ENCODE measurements at places on chromosomes 1 and 21. TPM values are rescaled to one million over a fixed set of nuclear protein-coding genes. Genes with fewer than 3 reads are reported as not detected.

GRCh38 chr1:18875107-18875795 is 15.8 kb upstream of the TAS1R2 start:
- no peak overlapping the region for H3K27ac ChIP-seq
- H3K4me3 ChIP-seq: no peak overlapping the region
- H3K36me3 ChIP-seq: no peaks in the 10 kb centered on the region
- H3K27me3 ChIP-seq: no peaks in the 10 kb centered on the region

OR2L8 gene
- total RNA-seq: not detected

DNA sequence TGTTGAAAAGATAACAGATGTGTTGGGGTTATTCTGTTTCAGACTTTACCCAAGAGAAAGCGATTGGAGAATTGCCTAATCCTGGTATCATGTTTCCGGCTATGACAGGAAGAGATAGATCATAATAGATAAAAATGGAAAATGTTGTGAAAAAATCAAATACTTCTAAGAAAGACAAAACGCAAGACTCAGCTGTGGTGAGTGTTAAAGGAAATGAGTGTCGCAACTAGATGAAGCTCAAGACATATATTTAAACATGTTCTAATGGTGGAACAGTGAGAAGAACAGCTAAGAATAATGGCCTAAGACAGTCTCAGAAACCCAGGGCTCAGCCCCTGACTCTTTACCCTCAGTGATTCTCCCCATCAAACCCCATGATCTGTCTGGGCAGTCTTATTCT is 426.7 kb upstream of the RUNX1 start:
- H3K4me1 ChIP-seq: peaks cover 26% of the 10 kb centered on the region
- peak; percentile 54 for DNase-seq
- no peaks in the 10 kb centered on the region for H3K27me3 ChIP-seq
- peak overlapping the region; percentile 76 for H3K27ac ChIP-seq

TRNP1 gene
- 6.5 TPM for total RNA-seq

DNA sequence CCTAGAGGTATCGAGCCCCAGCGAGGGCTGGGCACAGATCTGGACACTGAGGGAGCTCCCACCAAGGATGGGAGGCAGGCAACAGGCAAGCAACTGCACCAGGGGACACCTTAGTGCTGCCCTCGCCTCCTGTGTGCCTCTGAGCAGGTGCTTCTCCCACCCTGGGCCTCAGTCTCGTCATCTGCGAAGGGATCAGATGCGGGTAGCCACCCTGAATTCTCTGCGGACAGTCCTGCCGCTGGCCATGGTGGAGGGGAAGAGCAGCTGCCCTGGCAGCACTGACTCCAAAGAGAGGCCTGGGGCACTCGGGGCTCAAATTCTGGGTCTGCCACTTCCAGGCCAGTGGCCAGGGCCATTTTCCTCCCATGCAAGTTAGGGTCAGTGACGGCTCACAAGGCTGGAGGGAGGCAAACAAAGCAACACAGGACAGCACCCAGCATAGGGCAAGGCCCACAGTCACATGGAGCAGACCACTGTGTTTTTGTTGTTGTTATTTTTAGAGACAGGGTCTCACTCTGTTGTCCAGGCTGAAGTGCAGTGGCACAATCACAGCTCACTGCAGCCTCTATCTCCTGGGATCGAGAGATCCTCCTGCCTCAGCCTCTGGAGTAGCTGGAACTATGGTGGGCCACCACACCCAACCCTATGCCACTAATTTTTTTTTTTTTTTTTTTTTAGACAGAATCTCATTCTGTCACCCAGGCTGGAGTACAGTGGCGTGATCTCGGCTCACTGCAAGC is 7.1 kb upstream of the SDC3 start:
- H3K4me3 ChIP-seq: no peak overlapping the region
- no peaks in the 10 kb centered on the region for H3K27me3 ChIP-seq
- no peak overlapping the region for H3K27ac ChIP-seq
- H3K36me3 ChIP-seq: no peaks in the 10 kb centered on the region

DNA sequence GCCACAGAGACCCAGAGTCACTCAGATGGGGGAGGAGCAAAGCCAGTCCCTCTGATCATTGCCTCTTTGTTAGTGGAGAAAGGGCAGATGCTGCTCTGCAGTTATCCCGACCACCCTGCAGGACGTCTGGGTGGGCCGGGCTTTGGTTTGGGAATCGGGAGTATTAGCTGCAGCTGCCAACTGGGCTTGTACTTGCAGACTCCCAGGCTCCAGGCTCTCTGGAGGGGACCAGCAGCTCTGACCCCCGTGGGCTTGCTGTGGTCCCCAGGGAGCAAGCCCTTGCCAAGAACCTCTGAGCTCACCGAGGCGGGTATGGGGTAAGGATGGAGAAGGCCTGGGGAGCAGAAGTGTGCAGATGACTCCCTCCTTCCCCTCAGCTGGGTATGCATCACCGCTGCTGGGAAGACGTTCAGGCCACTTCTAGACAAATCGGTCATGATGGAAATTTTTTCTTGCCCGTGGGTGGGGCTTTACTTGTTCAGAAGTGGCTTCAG is 21.6 kb downstream of the MAPKAPK2 start:
- peak overlapping the region; percentile 96 for H3K27ac ChIP-seq
- H3K4me3 ChIP-seq: peak overlapping the region; percentile 38
- no peaks in the 10 kb centered on the region for H3K27me3 ChIP-seq
- peaks cover 60% of the 10 kb centered on the region for H3K4me1 ChIP-seq
- H3K36me3 ChIP-seq: no peaks in the 10 kb centered on the region
- DNase-seq: peak; percentile 93

GRCh38 chr1:26972390-26972789 is 12.1 kb upstream of the KDF1 start:
- no peak for DNase-seq
- no peaks in the 10 kb centered on the region for H3K4me1 ChIP-seq
- H3K36me3 ChIP-seq: no peaks in the 10 kb centered on the region
- no peak overlapping the region for H3K27ac ChIP-seq

SGIP1 gene
- total RNA-seq: 17.4 TPM

DNA sequence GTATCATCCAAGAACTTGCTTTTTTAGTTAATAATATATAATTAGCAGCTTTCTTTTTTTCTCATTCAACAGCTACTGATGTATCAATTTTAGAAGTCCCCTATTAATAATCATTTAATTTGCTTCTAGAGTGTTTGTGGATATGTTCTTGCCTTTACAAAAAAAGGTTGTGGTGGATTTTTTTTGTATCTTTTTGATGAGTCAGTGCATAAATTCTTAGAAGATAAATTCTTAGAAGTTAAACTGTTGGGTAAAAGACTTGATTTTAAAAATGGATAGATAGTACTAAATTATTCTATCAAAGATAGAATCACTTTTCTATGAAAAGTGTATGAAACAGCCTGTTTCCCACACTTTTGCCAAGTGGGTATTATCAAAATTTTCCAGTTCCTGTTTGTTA is 11.9 kb downstream of the FGGY start:
- H3K4me1 ChIP-seq: no peaks in the 10 kb centered on the region
- H3K27me3 ChIP-seq: no peaks in the 10 kb centered on the region
- H3K27ac ChIP-seq: no peak overlapping the region
- DNase-seq: no peak
- H3K36me3 ChIP-seq: no peaks in the 10 kb centered on the region

DNA sequence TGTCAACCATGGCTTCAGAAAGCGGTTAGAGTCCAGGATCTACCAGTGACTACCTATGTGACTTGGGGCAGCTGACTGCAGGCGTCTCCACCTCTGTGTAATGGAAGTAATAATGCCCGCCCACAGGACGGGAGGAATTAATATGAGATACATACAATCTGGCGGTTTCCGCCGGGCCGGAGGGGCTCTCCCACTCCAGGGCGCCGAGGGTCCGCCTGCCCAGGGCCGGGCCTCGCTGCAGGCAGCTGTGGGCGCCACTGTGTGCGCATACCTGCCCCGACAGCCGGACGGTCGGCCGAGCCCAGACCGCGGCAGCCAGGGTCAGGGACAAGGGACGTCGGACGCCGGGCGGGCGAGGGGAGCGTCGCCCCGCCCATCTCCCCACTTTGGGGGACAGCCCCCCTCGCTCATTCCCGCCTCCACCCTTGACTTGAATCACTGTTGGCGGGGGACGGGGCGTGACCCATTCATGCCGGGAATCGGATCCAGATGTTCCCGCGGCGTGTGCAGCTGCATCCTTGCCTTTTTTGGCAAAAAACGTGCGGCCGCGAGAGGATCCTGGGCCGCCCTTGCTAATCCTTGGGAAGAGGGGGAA is 6.0 kb upstream of the SF3A3 start:
- H3K27ac ChIP-seq: no peak overlapping the region
- DNase-seq: peak; percentile 93
- H3K36me3 ChIP-seq: peaks cover 31% of the 10 kb centered on the region
- H3K4me1 ChIP-seq: peaks cover 25% of the 10 kb centered on the region
- H3K4me3 ChIP-seq: peak overlapping the region; percentile 70

DNA sequence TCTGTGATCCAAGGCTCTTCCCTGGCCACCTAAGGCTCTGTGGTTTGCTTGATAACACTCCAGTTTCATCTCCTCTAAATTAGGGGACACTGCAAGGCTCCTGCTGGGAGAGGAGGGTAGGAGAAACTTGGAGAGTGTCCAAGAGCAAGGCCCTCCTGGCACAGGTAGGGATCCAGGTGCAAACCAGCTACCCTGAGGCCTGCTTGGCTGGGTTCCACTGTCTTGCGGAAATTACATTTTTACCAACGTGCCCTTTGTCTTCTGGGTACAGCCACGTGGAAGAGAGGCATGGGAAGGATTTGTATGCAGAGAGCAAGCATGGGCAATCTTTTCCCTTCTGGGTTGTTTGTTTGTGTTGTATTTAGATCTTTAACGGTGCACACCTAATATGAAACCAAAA is 132.5 kb downstream of the PRDM2 start:
- no peak overlapping the region for H3K4me3 ChIP-seq
- H3K36me3 ChIP-seq: no peaks in the 10 kb centered on the region
- no peaks in the 10 kb centered on the region for H3K27me3 ChIP-seq

GRCh38 chr1:224700918-224701531 is 84.9 kb downstream of the CNIH3 start:
- no peaks in the 10 kb centered on the region for H3K36me3 ChIP-seq
- DNase-seq: no peak
- H3K27ac ChIP-seq: no peak overlapping the region
- H3K27me3 ChIP-seq: no peaks in the 10 kb centered on the region

DNA sequence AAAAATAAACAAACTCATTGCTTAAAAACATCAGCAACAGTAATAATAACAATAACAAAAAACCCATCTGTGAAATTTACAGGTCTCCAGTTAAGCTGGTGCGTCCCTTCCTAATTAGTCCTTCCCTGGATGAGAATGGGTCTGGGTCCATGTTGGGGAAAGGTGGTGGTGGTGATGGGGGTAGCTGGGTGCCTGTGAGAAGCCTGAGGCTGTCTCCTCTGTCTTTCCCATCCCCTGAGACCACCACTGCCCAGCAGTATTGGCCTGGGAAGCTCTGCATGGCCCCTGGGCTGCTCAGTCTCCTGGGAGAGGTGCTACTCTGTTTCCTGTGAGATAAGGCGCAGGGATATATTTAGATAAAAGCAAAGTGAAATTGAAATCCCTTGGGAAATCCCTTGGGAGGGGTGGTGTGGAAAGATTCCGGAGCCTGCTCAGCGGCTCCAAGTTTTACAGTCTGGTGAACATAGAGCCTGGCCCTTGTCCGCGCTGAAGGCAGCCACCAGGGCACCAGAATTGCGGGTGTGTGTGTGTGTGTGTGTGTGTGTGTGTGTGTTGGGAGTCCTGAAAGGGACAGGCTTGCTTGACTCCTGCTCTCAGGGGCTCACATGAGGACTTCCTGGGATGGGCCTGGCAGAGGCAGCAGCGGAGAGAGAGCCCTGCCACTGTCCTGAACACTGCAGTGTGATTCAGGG is 150.2 kb downstream of the FOXD2 start:
- no peaks in the 10 kb centered on the region for H3K36me3 ChIP-seq
- DNase-seq: peak; percentile 67
- no peaks in the 10 kb centered on the region for H3K4me1 ChIP-seq
- H3K27ac ChIP-seq: no peak overlapping the region

- peak overlapping the region; percentile 25 for H3K27ac ChIP-seq
- H3K4me3 ChIP-seq: no peak overlapping the region
- no peak for DNase-seq
- no peaks in the 10 kb centered on the region for H3K27me3 ChIP-seq
- H3K4me1 ChIP-seq: peaks cover 28% of the 10 kb centered on the region
Observed at GRCh38 chr1:201781437-201781836, 47.5 kb upstream of the IPO9 start.

GBP5 gene
- total RNA-seq: under 0.01 TPM

DNA sequence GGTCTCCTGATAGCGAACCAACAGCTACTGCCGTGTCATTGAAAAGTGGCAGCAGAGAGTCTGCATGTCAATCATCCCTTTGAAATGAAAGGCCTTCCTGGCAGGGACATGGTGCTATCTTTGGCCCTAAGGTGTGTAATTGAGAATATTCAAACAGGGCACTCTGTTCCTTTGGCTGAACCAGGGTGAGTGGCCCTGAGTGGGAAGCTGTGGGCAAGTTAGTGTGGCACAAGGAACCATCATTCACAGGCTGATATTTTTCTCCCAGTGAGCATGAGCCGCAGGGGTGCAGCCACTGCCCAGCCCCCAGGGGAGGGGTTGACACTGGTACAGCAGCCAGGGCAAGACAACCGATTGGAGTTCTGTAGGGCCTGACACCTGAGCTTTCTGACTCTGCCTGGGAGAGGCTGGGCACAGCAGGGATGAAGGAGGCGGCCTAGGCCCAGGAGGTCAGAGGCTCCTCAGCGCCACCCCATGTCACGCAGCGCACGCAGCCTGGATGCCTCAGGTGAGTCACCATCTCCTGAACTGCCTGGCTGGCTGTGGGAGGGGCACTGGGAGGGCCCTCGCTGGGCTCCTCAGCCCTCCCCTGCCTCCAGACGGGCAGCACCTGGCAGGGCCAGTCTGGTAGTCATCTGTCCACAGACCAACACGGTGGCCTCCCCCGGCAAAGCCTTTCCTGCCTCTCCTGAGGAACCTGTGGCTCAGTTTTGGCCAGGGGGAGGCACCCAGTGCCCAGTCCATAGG is 13.2 kb downstream of the QSOX1 start:
- H3K27me3 ChIP-seq: no peaks in the 10 kb centered on the region
- H3K27ac ChIP-seq: no peak overlapping the region

VWA5B1 gene
- total RNA-seq: not detected

GRCh38 chr1:76494807-76495206 is 372.5 kb upstream of the ST6GALNAC5 start:
- no peaks in the 10 kb centered on the region for H3K27me3 ChIP-seq
- no peak overlapping the region for H3K27ac ChIP-seq
- H3K36me3 ChIP-seq: no peaks in the 10 kb centered on the region
- no peak for DNase-seq
- no peaks in the 10 kb centered on the region for H3K4me1 ChIP-seq

DNA sequence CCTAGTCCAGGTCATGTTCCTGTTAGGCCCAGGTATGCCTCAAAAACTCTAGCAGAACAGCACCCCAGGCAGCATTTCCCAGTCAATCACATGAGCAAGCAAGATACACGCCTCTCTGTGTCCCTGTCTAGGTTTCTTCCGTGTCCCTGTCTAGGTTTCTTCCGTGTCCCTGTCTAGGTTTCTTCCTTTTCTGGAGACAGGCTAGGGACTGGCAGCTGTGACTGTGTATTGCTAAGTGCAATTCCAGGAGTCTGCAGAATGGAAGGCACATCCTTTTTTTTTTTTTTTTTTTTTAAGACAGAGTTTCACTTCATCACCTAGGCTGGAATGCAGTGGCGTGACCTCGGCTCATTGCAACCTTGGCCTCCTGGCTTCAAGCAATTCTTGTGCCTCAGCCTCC is 77.6 kb downstream of the SETD4 start:
- peaks cover 24% of the 10 kb centered on the region for H3K27me3 ChIP-seq
- no peak overlapping the region for H3K27ac ChIP-seq
- H3K36me3 ChIP-seq: no peaks in the 10 kb centered on the region
- H3K4me3 ChIP-seq: no peak overlapping the region
- no peaks in the 10 kb centered on the region for H3K4me1 ChIP-seq
- DNase-seq: no peak

GRCh38 chr1:236120721-236121153 is 21.6 kb upstream of the GPR137B start:
- H3K27ac ChIP-seq: no peak overlapping the region
- no peaks in the 10 kb centered on the region for H3K27me3 ChIP-seq
- no peak for DNase-seq
- no peak overlapping the region for H3K4me3 ChIP-seq
- no peaks in the 10 kb centered on the region for H3K36me3 ChIP-seq

SEC22B gene
- total RNA-seq: 118 TPM

Data from osteoblast (primary cell).